ENCODE measurements at places on chromosomes 7 and 10.

GRCh38 chr7:84042110-84042539 lies 152.5 kb downstream of the SEMA3A start:
- DNase-seq, result no peak

GRCh38 chr7:14085901-14086300 lies 96.4 kb upstream of the ETV1 start:
- DNase-seq, result no peak

GRCh38 chr10:69344591-69345252 lies 66.4 kb downstream of the HK1 start:
- DNase-seq, result no peak

- no peak for DNase-seq
These were observed 195.4 kb upstream of the ADARB2 start for GRCh38 chr10:1932692-1933094.

GRCh38 chr7:55044791-55045190 lies 26.0 kb downstream of the EGFR start:
- DNase-seq, result no peak
